ENCODE measurements at places on chromosomes 13 and 19. TPM values are rescaled to one million over a fixed set of nuclear protein-coding genes. Genes with fewer than 3 reads are reported as not detected.

ZNF135 gene
- 1.7 TPM for total RNA-seq

RYR1 gene
- total RNA-seq: 8.0 TPM

FFAR1 gene
- not detected for total RNA-seq

TEKTIP1 gene
- not detected for total RNA-seq

GPATCH1 gene
- total RNA-seq: 9.4 TPM

CNFN gene
- 0.36 TPM for total RNA-seq

HTR2A gene
- not detected for total RNA-seq

RAB11B gene
- 120 TPM for total RNA-seq

HDGFL2 gene
- total RNA-seq: 48.5 TPM

CGB5 gene
- not detected for total RNA-seq

SERPINE3 gene
- not detected for total RNA-seq

SELENOV gene
- not detected for total RNA-seq

SYNGR4 gene
- not detected for total RNA-seq

USPL1 gene
- 18.7 TPM for total RNA-seq

PRR20A gene
- total RNA-seq: not detected

PSG1 gene
- total RNA-seq: not detected

TEX29 gene
- not detected for total RNA-seq

IRGC gene
- not detected for total RNA-seq

ZNF417 gene
- 23.4 TPM for total RNA-seq

SLC15A1 gene
- total RNA-seq: 1.3 TPM

CELF5 gene
- total RNA-seq: not detected

DCAF15 gene
- total RNA-seq: 11.4 TPM

LILRB3 gene
- not detected for total RNA-seq

HRC gene
- not detected for total RNA-seq

WDR87 gene
- total RNA-seq: not detected

ZNF507 gene
- total RNA-seq: 9.2 TPM
